Stimulated activated CD4-positive, alpha-beta T cell treated with anti-CD3 and anti-CD28 coated beads, TNF-alpha, amount 100 ng/mL, for 1 hour (primary cell): ENCODE measurements at places on chromosomes 6 and 20.

GRCh38 chr20:57451431-57451794 is 60.2 kb downstream of the RBM38 start:
- no peak for DNase-seq

- no peak for DNase-seq
Measured at GRCh38 chr6:156351346-156351966, 425.7 kb upstream of the ARID1B start.

DNA sequence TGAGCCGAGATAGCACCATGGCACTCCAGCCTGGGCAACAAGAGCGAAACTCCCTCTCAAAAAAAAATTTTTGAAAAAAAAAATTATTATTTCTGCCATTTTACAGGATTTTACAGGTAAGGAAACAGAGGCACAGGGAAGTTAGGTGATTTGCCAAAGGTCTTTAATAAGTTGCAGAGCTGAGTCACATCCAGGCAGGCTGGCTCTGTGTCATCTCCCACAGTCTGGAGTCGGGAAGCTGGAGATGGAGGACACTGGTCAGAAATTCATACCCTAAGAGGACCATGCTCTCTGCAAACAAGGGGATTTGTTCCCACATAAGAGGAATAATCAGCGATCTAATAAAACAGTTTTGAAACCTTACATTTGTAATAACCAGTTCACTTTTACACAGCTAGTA is 24.1 kb downstream of the HECA start:
- DNase-seq = no peak

DNA sequence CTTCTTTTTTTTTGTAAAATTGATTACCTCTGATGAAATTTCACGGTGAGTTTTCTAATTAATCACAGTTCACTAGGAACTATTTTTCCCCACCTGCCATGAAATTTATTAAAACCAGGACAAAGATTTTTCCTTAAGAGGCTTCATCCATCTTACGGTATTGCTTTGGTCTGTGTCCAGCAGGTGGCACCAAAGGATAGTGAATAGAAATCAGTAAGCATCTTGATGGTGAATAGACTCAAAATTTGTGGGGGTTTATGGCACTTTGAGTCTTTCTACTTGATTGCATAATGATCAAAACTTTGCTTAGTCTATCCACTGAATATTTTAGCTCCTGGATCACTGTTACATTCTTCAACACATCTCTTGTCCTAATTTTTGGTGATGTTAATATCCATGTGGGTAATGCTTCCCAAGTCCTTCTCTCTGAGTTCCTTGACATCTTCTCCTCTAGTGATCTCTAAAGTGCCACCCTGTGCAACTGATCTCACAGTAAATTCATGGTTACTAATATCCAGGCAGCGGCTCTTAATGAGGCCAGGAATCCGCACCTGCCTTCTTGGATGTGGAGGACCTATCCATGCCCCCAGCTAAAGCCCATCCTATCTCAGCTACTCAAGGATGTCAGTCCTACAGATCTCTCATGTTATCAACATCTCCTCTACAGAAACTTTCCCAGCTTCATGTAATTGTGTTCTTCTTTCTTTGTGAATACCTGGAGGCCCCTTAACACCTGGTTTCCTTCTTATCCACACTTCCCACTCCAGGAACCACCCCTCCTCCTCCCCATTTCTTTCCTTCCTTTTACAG is 54.5 kb downstream of the STMND1 start:
- peak; percentile 29 for DNase-seq

DNA sequence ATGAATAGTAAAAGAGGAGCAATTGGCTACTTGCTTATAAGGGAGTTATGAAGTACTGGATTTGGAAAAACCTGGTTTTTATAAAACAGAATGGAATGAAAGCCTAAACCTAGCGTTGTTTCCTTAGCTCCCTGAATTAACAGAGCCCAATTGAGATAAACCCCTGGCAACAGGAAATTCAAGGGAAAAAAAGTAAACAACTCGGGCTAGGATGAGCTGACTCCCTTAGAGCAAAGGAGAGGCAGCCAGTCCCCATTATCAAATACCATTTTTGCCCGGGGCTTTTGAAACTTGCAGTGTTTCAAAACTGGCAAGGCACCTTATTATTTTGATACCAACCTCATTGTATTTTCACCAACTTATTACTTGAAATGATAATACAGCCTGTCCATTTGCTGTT is 587.5 kb downstream of the CD109 start:
- no peak for DNase-seq

DNA sequence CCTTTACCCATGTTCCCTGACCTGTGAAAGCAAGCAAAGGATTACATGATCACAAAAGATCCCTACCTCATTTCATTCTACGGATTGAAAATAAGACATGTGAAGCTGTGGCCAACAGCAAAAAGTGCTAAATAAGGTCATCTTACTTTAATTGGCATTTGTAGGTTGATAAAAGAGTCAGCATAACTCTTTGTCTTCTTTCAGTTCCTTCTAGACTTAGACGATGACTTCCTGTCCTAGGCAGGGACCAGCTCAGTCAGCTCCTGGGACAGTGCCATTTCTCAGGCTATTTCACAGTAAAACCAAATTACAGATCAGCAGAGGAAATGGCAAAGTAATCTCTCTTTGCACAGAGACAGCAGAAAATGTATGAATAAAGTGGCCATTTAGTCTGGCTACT is 480.7 kb downstream of the RFPL4B start:
- no peak for DNase-seq

- no peak for DNase-seq
Measured at GRCh38 chr6:156774863-156775405, 2.2 kb upstream of the ARID1B start.

GRCh38 chr20:33263784-33264183 is 19.2 kb upstream of the BPIFB1 start:
- DNase-seq = no peak
